ENCODE measurements at places on chromosomes 5 and 9.

GRCh38 chr9:100525563-100525962 lies 52.3 kb upstream of the CAVIN4 start:
- DNase-seq, result no peak

GRCh38 chr9:6098431-6098830 lies 83.0 kb upstream of the RANBP6 start:
- no peak for DNase-seq

GRCh38 chr5:158154226-158155005 lies 295.5 kb upstream of the CLINT1 start:
- no peak for DNase-seq

DNA sequence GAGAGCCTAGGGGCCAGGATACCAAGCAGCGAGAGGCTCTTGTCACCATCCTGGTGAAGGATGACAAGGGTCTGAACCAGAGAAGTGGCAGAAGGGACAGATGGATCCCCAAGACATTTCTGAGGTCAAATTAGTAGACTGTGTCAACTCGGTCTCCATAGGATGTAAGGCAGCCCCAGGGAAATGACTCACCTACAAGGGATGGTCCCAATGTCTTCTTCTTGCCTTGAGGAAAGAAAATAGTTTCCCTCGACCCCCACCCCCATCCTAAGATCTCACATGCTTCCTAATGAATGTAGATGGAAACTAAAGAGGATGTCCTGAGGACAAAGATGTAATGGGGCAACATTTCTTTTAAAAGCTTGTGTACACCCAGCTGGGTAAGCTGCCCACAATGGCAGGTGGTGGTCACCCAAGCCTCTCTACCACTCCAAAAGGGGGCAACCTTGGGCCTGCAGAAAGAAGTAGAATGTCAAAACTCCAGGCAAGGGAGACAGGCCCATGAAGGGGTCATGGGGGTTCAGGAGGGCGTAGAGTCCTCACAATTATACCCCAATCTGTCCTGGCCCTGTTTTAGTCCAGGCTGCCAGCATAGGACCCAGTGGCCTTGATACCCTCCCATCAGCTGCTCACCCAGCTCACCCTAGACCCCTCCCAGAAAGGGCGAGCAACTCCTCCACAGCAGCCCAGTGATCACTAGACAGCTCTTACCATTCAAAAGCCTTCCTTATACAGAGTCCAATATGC lies 187.4 kb downstream of the ACTL7B start:
- DNase-seq, result no peak

- no peak for DNase-seq
Measured at GRCh38 chr5:173012882-173013281, 29.3 kb downstream of the ATP6V0E1 start.

GRCh38 chr9:134099123-134099761 lies 31.4 kb upstream of the BRD3 start:
- DNase-seq, result no peak

DNA sequence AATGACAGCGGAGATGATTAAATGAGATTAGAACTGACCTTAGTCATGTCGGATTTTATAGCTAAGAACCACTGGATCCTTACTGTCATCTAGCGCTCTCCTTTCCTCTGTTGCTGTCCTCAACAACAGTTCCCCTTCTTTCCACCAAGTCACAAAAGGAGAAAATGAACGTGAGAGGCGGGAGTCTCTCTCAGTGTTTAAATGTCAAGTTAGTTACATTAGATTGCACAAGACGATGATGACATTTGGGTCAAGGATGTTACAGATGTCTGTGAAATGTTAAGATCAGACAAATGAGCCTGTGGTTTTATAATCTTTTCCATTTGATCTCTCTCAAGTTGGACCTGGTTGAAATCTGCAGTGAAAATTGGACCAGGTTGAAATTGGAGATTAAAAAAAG lies 53.5 kb downstream of the FBXO38 start:
- no peak for DNase-seq

GRCh38 chr5:89168766-89169165 lies 285.8 kb upstream of the MEF2C start:
- no peak for DNase-seq

- DNase-seq, result no peak
Measured at GRCh38 chr5:81751836-81752643, 1.1 kb upstream of the SSBP2 start.

- DNase-seq, result no peak
Measured at GRCh38 chr5:29822521-29822920, 1371.0 kb upstream of the CDH6 start.

GRCh38 chr9:99680191-99680590 lies 141.5 kb upstream of the NR4A3 start:
- no peak for DNase-seq

GRCh38 chr9:80649001-80649420 lies 1040.3 kb downstream of the TLE1 start:
- no peak for DNase-seq

- DNase-seq, result no peak
Measured at GRCh38 chr5:145937432-145938250, 1.3 kb downstream of the SH3RF2 start.

- no peak for DNase-seq
Measured at GRCh38 chr5:6820851-6821479, 107.7 kb downstream of the TENT4A start.

DNA sequence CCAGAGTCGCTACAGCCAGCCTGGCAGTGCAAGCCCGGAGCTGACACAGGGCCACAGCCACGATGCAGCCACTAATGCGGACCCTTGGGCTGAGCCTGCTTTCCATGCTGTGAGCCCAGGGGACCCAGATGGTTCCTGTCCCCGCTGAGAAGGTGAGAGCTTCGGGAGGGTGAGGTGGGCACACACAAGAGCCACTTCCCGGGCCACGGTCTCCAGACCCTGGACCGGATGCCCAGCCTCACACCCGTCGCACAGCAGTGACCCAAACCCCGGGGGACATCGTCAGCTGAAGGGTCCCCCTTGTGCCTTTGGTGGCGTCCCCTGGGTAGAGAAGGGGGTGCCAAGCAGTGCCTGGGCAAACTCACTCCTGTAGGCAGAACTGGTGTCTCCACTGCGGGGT lies 13.4 kb downstream of the PAEP start:
- no peak for DNase-seq

GRCh38 chr5:35087991-35088390 lies 40.2 kb upstream of the AGXT2 start:
- no peak for DNase-seq

DNA sequence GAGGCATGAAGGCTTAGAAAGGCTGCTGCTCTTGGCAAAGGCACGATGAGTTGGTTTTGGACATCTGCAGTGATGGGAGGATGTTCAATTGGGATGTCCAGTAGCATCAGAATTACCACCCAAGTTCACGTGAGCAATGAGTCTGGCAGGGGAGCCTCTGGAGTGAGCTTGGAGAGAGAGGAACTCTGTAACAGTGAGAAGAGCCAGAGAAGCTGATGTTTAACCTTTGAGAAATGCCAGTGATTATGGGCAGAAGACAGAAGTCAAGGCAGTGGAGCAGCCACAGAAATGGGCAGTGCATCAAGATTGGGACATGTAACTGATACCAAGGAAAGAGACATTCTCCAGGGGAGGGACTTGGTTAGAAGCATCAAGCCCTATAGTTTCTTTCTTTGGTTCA lies 39.8 kb downstream of the SEC61B start:
- no peak for DNase-seq

- DNase-seq, result no peak
Measured at GRCh38 chr9:95623640-95624039, 106.9 kb upstream of the PTCH1 start.

GRCh38 chr9:126682113-126682810 lies 68.5 kb downstream of the LMX1B start:
- DNase-seq, result no peak

DNA sequence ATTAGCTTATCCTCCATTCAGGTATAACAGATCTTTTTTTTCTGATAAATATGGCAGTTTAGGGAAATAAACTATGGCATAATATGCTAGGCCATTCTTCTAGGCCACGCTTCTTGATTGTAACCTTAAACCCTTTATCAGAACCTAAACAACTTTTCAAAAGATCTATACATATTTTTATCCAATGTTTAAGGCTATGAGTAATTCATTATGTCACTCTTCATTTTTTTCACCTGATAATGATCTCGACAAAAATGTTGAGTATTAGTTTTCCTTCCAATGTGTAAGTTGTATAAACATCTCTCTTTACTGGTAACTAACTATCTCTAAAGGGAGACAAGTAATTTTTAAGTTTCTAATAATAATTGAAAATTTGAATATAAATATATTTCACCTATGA lies 2.4 kb upstream of the PCDHB4 start:
- DNase-seq, result no peak

DNA sequence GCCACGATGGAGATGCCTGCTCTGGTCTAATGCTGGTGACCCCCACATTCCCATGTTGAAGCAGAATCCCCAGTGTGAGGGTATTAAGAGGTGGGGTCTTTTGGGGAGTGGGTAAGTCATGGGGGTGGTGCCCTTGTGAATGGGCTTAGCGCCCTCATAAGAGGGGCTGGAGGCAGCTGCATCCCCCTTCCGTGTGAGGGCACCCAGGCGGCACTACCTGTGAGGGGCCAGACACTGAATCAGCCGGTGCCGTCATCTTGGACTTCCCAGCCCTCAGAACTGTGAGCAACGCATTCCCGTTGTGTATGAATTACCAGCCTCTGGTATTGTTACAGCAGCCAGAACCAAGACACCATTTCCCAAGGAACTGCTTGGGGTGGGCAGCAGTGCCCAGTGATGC lies 27.0 kb upstream of the RNF130 start:
- no peak for DNase-seq

DNA sequence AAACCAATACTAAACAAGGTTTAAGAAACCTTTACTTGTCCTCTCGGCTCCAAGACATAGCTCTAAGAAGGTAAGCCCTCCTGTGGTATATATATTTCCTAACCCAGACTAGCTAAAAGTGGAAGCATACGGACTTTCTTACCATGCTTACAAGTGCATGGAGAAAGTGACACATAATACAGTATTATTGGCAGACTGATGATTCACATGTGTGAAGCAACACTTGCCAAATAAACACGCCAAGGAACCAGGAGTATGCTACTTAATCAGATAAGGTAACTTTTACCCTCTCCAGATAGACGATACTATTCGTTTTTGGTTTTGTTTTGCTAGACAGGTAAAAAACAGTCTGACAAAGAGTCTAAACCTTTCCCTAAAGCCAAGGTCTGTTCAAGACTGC lies 264.1 kb downstream of the MLLT3 start:
- DNase-seq, result no peak

DNA sequence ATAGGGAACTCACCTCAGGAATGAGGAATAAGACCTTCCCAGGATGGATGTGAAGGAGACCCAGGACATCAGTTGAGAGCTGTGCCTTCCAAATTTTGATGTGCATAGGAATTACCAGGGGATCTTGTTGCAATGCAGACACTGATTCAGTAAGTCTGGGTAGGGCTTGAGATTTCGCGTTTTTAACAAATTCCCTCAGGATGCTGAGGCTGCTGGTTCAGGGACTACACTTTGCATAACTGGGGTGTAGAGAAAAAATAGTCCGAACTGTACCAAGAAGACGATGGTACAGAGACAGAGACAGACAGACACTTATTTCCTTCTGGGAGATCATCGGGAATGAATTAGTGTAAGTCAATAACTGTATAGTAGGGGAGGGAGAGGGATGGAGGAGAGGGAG lies 82.3 kb upstream of the FREM1 start:
- no peak for DNase-seq

DNA sequence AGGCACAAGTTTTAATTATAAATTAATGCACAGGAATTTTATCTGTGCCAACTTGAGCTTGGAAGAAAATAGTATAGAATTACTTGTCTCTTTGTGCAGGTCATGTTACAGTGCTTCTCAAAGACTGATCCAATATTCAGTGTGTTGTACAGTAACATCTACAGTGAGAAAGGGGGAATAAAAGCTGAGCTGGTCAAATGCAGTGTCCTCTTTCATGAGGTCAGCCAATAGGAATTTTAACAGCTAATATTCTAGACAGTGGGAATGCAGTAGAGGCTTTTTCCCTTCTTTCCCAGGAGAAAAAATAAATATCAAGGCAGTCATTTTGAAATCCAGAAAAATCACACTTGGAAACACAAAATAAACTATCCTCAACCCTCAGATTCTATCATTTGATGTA lies 95.7 kb upstream of the ITGA1 start:
- DNase-seq, result no peak

DNA sequence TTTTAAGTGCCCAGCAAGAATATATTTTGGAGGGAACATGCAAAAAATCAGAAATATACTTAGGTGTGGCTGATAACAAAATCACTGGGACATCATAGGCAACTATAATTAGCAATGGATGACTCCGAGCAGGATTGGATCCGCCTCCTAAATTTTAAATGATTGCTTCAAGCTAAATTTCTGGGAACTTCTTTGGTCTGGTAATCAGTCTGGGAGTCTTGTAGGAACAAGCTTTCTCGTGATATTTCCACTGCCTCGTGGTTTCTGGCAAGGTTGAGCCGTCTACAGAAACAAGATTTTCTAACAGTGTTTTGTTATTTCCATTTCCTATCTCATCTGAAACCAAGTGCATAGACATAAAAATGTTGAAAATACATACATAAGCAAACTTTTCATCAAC lies 232.6 kb downstream of the BNC2 start:
- no peak for DNase-seq

DNA sequence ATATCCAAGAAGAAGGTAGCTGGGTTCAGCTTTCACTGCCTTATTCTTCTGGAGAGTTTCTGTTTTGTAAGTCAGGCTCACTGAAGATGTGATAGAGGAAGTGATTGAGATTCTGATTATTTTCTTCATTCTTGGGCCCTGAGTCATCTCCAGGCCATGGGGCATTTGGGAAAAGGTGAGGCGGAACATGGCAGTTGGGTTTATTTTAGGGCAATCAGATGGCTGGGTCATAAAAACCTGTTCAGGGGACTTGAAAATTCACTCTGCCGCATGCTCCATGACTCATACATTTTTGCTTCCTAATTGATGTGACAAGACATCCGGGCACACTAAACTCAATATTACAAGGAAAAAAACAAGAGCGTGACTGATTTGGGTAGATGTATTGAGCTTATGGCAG lies 265.7 kb upstream of the KLF4 start:
- DNase-seq, result no peak

DNA sequence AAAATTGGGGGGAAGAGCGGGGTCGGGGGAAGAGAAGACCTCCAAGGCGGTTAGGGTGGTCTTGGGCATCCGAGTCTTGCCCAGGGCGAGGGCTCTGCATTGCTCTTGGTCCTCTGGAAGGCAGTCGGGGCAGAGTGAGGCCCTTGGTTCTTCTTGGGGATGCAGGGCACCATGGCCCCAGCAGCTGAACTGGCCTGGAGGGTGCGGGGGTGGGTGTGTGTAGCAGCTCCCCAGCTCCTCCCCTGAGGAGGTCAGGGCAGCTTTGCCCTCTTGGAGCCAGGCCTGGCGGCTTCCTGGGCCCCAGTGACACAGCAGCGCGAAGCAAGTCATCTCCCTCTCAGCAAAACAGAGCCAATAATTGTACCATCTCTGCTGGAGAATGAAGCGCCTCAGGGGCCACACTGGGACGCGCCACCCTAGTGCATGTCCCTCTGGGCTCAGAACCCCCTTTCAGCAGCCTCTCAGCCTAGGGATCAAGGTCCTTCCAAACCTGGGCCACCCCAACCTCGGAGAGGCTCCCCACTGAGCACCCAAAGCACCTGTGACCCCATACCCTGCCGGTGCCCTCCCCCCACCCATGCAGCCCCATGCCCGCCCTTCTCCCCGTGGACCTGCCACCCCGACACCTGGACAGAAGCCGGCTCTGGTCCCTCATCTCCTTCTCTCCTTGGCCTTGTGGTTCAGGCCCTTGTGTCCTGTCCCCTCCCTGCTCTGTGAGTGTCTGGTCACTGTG lies 10.4 kb upstream of the RXRA start:
- no peak for DNase-seq
